ENCODE measurements at places on chromosomes 2 and 18. TPM values are rescaled to one million over a fixed set of nuclear protein-coding genes. Genes with fewer than 3 reads are reported as not detected.

Gene FOXD4L1
- not detected for total RNA-seq

Gene GALM
- 8.6 TPM for total RNA-seq

Gene TNFAIP6
- total RNA-seq, result not detected

Gene LRP1B
- total RNA-seq, result not detected

Gene TTN
- total RNA-seq, result not detected

Gene EMILIN1
- 5.8 TPM for total RNA-seq

Gene IL36G
- total RNA-seq, result 15.7 TPM

Gene NEU2
- not detected for total RNA-seq

Gene CDCA7
- 32.7 TPM for total RNA-seq

Gene RUFY4
- total RNA-seq, result not detected

Gene TTC31
- 12.2 TPM for total RNA-seq

Gene TMEM237
- 44.0 TPM for total RNA-seq

Gene CCDC74B
- total RNA-seq, result 17.5 TPM

All from airway epithelial cell (primary cell).